AG09309 (cell line): ENCODE measurements at places on chromosomes 3 and 15.

GRCh38 chr3:193240850-193241706 is at the start of gene PLAAT1:
Gene PLAAT1, plus strand, starts transcription at chr3:193241222. Its CDS starts 14,429 bp downstream, at chr3:193255651.
- DNase-seq = no peak

- peak; percentile 31 for DNase-seq
Observed at GRCh38 chr15:92082006-92082843, 228.7 kb downstream of the SLCO3A1 start.

DNA sequence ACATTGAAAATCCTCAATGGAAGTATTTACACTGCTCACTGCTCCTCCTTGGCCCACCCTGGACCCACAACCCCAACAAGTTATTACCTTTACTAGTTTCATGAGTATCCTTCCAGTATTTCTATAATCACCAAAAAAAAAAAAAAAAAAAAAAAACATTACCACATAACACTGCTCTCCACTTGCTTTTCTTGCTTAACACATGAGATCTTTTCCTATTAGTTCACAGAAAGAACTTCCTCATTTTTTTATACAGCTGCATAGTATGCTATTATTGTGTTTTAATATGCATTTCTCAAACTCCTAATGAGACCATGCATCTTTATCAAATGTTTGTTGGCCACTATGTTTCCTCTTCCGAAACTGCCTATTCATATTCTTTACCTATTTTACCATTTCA is 14.6 kb downstream of the GABPB1 start:
- no peak for DNase-seq

- DNase-seq = no peak
Observed at GRCh38 chr15:101407966-101408775, 81.3 kb downstream of the PCSK6 start.

DNA sequence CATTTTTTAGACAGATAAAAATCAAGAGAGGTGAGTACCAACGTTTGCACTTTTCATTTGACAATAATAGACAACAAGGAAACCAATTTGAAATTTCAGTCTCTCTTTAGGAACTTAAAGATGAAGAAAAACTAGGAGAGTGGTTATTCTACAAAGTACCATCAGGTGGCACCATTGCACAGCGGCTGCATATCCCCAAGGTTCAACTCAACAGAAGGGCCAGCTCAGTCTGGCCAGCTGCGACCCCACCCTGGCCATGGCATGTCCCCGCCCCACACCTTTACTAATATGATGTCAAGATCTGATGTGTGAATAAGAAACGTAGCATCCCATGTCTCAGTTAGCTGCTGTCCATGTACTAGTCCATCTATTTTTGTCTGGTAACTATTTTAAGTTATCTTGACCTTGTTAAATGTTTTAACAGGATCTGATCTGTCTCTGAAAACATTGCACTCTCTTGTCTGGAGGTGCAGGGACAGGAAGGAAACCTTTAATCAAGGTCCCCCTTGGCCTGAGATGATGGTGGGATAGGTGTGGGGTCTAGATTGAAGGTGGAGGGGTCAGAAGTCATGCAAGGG is 35.5 kb upstream of the CGNL1 start:
- no peak for DNase-seq

DNA sequence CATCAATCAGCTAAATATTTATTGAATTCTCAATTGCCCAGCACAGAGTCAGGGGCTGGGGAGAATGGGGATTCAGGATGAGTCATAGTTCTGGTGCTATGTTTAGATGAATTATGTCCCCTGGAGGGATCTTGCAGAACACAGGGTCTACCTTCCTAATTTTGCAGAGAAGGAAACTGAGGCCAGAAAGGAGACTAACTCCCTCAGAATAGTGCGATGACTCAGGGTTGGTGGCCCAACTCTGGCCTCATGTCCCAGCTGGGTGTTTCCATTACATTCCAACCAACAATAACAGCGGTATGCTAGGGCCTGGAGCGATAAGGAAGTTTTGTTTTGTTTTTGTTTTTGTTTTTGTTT is 270.9 kb downstream of the TLE3 start:
- no peak for DNase-seq

GRCh38 chr15:49036650-49037545 is 9.3 kb downstream of the SECISBP2L start:
- DNase-seq = no peak

- no peak for DNase-seq
Observed at GRCh38 chr3:129016720-129017483, 15.8 kb downstream of the EFCC1 start.

DNA sequence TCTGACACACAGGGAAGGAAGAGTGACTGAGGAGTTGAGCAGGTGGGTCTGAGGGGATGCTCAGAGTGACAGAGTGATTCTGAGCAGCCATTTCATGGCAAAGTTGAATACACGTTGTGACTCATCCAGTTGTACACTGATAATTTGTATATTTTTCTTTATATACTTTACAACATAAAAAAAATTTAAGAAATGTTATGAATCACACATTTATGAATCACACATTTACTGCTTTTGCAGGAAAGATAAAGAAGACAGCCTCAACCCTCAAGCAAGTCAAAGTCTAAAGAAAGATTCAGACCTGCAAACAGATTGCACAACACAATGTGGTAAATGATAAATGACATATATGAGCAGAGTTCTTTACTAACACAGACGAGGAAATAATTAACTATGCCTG is 21.0 kb upstream of the CHMP2B start:
- DNase-seq = peak; percentile 88

GRCh38 chr3:40179016-40179415 is 130.5 kb upstream of the EIF1B start:
- DNase-seq = peak; percentile 33

DNA sequence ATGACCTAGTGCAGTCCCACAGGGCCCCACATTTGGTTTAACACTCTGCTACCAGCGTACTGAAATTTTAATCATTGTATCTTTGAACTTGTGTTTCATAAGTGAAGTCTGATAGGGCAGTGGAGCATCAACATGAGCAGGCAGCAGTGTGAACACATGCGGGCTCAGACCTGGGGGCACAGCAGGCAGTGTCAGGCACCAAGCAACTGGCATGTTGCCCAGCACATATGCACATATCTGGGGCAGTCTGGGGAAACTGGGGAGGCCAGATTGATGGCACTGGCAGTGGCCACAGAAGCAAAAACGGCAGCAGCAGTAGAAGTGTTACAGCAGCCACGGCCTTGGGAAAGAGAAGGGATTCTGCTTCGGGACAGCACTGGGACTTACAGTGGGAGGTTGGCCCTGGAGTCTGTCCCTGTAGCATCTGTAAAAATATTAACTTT is 353.9 kb upstream of the KCNMB2 start:
- DNase-seq = no peak

GRCh38 chr3:23172059-23172458 is 31.1 kb upstream of the UBE2E2 start:
- DNase-seq = no peak
